ENCODE measurements at places on chromosomes 3 and 15.
A peak's percentile ranks its signal among the peaks of the same experiment; 100 is the strongest.

DNA sequence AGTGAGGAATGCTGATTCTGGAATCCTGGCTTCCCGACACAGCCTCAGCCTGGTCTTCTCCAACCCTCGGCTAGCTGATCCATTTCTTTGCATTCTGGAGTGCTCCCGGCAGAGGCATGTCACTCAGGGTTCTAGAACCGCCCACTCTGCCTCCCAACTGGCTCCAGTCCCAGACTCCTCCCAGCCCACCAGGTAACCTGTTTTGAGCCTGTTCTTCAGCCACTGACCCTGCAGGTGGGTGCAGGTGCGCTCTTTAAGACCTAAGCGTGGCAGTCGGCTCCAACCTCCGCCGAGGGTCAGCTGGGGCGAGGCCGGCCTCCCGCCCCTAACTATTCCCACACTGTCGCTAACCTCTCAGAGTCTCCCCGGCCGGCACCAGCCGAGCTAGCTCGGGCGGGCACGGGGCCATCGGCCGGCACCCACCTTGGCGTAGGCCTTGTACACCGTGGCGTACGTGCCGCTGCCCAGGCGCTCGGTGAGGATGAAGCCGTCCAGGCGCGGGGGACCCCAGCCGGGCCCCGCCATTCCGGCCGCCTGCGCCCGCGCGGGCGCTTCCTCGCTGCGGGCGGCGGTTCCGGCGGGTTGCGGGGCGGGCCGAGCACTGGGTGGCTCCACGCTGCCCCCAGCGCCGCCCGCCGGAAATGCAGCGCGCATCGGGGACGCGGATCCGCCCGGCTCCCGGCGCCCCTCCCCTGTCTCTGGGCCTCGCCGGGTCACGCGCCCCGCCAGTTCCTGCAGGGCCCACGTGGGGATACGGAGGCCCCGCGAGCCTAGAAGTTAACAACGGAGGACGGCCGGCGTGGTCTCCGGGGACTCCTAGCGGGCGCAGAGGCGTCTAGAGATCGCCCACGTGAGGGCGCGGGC lies at the start of gene ULK3:
Gene ULK3 (minus strand): TSS at position 576 of the 864 bp plus-strand sequence. CDS start 51 bp downstream, at position 525.
- peak; percentile 91 for DNase-seq

DNA sequence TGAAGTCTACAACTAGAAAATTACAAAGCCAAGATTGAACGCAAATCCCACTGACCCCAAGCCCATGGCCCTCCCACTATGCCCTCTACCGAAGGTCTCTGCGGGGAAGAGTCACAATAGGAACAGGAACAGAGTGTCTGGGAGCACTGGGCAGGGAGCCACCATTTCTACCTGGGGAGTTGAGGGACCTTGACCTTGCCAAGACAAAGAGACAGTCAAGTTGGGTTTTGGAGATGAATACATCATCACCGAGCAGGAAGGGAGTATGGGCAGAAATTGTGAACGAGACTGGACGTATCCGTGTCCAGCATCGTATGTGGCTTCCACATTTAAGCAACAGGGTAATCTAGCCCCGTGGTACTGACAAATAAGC lies 30.8 kb upstream of the BFSP2 start:
- no peak for DNase-seq

GRCh38 chr15:48411971-48412591 lies 80.9 kb downstream of the DUT start:
- no peak for DNase-seq

- DNase-seq = no peak
Measured at GRCh38 chr3:180116658-180117057, 79.9 kb upstream of the PEX5L start.

DNA sequence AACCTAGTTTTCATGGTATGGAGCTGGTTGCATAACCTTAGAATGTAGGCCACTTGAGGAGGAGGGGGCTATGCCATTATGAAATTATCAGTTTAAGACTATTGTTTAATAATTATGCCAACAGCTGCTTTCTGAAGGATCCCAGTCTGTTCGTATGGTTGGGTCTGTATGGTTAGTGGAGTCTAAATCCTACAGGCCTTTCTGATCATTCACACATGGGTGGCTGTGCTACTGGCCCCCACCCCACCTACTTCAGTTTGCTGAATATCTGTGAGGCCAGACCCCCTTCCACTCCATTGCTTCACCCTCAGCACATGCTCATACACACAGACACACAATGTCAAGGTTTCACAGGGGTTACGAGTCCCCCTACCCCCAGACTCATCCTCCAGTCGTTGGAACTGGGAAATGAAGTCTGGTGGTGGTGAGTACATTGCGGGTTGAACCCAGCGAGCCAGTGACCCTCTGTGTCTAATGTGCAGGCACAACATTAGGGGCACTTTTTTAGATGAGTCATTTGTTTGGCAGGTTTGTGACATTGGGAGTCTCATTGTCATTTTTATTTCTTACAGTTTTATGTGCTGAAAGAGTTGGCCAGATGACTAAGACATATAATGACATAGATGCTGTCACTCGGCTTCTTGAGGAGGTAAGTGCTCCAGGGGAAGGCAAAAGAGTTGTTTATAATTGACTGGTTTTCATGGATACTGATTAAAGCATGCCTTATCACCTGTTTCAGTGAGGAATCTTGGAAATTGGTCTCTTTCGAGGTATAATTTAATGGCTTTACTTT lies 85.3 kb downstream of the TRAK1 start:
- no peak for DNase-seq

- DNase-seq = no peak
Measured at GRCh38 chr3:2454865-2455264, 356.2 kb downstream of the CNTN4 start.

- no peak for DNase-seq
Measured at GRCh38 chr3:10279384-10280176, 13.2 kb downstream of the GHRL start.

GRCh38 chr3:128491941-128492670 lies 895 bp downstream of the GATA2 start:
- no peak for DNase-seq

GRCh38 chr3:124565013-124565412 lies 165.2 kb upstream of the UMPS start:
- peak; percentile 75 for DNase-seq

DNA sequence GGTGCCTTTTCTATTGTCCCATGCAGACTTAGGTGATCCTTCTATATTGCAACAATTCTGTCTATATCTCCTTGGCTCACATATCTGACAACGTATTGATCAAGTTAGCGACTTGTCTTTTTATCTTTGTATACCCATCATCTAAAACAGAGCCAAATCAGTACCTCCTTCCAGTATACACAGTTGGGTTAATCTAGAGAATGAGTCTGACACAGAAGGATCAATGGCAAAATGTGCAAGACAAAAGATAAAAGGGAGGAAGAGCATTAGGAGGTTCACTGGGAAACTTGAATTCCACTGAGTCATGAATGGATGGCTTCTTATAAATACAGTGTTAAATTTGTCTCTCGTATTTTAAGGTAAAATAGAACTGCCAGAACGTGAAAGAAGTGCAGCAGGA lies 6.0 kb downstream of the AADAC start:
- no peak for DNase-seq
